Activated CD4-positive, alpha-beta memory T cell treated with anti-CD3 and anti-CD28 coated beads for 36 hours (primary cell): ENCODE measurements at places on chromosomes 1 and 21. TPM values are rescaled to one million over a fixed set of nuclear protein-coding genes. Genes with fewer than 3 reads are reported as not detected.
A peak's percentile ranks its signal among the peaks of the same experiment; 100 is the strongest.

DNA sequence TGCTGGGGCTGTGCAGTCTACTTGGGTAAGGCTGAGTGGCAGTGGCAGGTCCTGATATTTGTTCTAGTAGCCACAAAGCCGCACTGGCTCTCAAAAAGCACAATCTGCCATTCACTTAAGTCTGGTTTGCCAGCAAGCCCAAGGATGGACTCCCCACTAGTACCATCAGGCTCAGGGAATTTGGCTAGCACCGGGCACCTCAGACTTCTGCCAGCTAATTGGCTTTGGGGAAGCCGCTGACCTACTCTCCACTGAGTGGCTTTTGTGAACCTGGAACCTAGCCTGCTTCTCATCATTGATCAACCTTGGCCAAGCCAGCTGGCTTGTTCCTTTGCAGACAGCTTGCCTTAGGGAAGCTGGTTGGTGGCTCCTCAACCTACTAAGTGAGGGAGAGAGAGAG lies 83.1 kb downstream of the ESRRG start:
- no peak for DNase-seq

DNA sequence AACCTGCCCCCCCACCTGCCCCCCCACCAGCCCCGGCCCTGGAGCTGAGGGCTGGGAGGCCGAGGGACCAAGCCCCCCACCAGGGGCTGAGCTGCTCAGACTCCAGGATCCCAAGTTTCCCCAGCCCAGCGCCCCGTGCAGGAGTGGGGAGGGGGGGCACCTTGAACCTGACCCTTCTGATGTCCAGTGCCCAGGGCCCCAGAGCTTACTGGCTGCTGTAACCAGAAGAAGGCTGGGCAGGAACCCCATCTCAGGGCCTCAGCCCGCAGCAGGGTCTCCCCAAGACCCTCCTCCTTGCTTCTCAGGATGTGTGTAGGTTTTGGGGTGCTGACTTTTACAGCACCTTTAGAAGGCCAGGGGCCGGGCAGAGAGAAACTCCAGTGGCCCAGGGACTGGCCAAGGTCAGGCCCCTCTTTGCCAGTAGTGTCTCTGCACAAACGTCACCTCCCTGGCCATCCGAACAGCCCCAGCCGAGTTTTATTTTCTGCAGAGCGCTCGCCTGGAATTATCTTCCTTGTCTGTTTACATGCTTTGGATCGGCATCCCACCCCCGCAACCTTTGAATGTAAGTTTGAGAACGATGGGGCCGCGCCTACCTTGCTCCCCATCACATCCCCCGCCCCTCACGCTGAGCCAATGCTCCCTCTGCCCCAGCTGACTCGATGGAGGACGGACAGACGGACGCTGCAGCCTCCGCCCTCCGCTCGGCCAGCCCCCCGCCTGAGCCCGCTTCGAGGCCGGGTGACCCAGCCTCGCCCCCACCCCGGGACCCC lies 70.1 kb upstream of the CASZ1 start:
- peak; percentile 49 for DNase-seq

DNA sequence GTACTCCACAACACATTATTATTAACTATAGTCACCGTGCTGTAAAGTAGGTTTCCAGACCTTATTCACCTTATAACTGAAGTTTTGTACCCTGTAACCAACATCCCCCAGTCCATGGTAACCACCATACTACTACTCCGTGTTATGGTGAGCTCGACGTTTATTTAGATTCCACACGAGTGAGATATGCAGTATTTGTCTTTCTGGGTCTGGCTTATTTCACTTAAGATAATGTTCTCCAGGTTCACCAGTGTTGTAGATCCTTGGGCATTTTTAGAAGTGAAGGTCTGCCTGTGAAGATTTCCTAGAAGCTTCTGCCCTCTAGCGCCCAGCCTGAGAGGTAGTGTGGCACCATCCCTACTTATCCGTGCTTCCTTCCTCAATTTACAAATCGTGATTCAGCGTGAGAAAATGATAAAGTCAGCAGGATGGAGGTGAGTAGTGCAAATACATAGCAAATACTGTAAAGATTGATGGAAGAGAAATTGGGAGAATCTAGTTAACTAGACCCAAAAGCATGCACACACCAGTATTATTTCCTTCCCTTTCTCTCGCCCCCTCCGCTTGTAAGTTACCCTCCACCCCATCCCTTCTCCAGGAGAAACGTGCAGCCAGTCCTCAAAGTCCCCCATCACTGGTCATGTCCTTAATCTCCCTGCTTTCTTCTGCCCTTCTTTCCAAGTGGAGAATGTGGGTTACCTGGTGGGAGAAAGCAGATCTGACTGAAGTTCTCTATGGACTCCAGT lies 36.0 kb upstream of the DISC1 start:
- peak; percentile 63 for DNase-seq

Gene CDC14A
- 20.2 TPM for total RNA-seq

Gene RCOR3
- 32.7 TPM for total RNA-seq

DNA sequence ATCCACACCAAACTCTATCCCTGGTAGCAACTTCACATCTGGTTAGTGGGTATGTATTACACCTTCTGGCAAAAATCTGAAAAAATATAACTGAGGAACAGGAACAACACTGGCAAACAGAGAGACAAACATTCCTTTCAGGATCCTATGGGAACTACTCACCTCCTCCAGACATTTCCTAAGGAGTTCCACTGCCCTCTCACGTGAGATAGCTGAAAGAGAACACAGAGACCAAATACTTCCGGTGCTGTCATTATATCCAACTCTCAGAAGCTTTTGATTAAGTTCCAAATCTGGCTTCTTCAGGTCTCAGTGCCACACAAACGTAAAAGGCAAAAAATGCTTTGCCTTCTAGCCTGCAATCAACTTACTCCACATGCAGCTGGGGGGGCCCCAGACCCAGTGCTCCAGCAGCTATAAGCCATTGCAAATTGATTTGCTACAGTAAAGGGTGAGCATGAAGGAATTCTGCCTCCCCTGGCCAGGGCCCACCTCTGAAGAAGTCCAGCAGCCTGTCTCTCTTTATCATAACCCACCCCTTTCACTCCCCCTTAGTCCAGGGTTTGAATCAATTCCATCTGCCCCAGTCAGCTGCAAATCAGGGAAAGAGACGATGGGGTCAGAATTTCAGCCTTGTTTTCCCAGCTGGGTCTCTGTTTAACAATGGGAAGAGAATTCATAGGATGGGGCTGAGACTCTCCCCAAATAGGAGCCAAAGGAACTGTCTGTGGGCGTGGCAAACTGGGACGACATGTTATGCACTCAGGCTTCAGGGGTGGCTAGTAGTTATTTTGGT lies 32.2 kb downstream of the TFAP2E start:
- DNase-seq: no peak

Gene SYCP1
- not detected for total RNA-seq

- no peak for DNase-seq
These were observed 73.8 kb upstream of the ZNF678 start for GRCh38 chr1:227489572-227489971.

GRCh38 chr1:194795917-194796593 lies 1609.6 kb upstream of the B3GALT2 start:
- DNase-seq: no peak

DNA sequence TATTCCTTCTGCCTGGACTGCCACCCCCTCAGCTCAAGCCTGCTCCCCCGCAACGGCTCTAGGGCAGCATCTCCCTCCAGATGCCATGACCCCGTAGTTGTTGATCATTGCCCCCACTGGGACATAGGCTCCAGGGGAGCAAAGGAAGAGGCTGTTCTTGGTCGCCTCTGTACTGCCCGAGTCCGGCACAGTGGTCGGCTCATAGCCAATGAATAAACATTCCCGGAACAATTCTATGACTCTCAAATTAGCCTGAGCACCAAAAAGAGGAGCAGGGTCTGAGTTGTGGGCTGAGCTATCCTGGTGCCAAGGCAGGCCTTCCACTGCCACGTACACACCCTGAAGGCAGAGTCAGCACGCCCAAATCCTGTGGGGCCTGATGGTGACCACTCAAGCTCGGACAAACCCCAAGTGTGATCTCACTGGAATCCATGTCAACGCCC lies 33.1 kb downstream of the CAPZB start:
- DNase-seq: no peak

GRCh38 chr21:36325373-36326010 lies 5.5 kb downstream of the MORC3 start:
- DNase-seq: no peak

DNA sequence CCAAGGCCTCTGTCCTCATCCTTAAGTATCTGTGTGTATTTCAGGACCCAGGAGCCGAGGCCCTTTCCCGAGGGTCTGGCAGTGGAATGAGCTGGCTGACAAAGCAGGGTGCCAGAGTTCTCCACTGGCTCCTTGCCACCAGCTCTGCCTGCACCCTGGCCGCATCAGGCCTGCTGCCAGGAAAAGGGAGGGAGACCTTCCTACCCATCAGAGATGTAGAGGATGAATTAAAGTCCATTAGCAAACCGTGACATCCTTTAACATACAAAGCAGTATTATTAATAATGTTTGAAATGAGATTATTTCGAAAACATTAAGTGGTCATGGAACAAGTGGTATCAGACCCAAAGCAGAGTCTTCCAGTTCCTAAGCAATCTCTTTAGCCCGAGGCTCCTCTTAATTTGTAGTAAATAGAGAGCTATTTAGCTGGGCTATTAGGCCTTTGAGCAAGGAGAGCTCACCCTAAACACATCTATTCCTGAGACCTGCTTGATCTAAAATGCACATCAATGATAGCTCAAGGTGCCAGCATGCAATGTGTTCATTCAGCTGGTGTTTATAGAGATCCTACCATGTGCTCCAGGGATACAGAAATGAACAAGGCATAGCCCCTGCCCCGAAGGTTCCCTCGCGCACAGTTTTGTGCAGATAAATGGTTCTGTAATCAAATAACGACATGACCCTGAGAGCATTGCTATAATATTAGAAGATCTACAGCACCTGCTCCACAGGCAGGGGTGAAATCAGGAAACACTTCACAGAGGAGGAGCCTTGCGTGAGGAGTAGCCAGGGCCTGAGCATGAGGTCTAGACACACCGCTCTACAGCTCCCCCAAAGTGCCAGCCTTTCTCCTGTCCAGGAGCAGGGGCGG lies 44.0 kb downstream of the FAM163A start:
- DNase-seq: no peak

- no peak for DNase-seq
These were observed 336.0 kb upstream of the NFIA start for GRCh38 chr1:60746278-60746791.

Gene ANKRD34A
- total RNA-seq: 4.7 TPM

DNA sequence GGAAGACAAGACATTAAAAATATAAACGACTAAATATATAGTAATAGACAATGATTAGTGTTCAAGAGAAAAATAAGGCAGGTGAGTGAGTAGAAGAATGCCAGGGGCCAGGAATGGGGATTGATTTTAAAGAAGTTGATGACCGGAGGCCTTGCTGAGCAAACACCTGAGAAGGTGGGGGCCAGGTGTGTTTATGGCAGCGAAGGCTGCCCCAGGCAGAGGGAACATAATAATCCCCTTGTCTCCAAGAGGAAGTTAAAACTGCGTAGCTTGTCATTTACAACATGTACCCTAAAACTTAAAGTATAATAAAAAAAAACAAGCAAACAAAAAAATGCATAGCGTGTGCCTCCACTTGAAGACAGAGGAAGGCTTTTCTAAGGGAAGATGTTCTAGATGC lies 220.3 kb downstream of the URB2 start:
- DNase-seq: no peak

DNA sequence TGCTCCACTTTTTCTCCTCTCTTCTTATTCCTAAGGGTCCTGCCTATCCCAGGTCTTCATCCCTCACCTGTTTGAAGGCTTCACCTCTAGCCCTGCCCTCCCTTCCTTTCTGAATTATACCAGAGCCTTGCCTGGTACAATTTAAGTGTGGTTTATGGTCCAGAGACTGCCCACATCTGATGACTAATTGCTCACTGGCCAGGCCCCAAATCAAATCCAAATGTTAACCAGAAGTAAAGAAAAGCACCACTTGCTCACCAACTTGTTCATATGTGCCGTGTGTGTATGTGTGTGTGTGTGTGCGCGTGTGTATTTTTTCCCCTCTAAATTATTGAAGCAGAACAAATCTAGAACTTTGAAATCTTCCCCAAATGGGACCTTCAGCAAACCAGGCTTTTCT lies 26.4 kb downstream of the MYOM3 start:
- no peak for DNase-seq

DNA sequence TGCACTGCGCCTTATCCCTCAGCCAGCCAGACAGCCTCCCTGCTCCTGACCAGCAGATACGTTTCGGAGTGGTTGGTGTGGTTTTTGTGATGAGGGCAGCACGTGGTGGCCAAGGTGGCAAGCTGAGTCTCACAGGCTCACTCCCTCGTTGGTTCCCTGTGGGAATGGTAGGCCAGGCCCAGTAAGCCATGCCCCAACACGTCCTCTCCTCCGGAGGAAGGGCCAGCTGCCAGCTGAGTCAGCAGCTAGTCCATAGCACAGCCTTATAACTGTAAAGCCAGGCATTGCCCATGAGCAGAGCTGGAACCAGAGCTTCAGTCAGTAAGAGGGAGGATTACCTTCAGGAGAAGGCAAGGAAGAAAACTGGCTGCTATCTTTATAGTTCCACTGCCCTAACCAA lies 29.5 kb downstream of the SZRD1 start:
- DNase-seq: no peak

DNA sequence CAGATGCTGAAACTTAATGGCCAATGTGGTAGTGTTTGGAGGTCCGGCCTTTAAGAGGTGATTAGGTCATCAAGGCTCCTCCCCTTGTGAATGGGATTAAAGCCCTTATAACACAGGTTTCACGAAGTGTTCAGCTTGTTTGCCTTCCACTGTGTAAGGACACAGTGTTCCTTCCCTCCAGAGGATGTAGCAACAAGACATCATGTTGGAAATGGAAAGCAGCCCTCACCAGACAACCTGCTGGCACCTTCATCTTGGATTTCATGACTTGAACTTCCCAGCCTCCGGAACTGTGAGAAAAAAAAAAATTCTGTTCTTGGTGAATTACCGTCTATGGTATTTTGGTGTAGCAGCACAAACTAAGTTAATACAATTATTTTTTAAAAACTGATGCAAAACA lies 613.8 kb downstream of the KIF26B start:
- DNase-seq: no peak

Gene GREM2
- total RNA-seq: 0.26 TPM

DNA sequence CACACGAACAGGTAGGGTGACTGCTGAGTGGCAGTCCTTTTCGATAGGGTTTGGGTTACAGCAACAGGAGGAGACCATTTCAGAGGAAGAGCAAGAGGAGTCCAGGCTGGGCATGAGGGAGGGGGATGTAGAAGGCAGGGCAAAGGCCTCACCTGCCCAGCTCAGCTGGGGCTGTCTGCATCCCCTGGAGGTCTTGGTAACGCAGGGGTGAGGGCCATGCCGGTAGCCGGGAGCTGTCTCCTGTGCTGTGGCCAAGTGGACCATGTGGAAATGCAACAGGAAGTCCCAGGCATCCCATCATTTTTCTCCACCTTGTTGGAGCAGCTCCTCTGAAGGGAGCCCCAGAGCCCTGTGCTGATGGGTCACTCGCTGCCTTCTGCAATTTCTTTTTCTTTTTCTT lies 105.4 kb upstream of the C1orf174 start:
- DNase-seq: no peak

Gene LRRC3
- total RNA-seq: 2.6 TPM
